Breast epithelium (tissue), 4 donors: ENCODE measurements at places on chromosomes 1 and 21.
A peak's percentile ranks its signal among the peaks of the same experiment; 100 is the strongest.

DNA sequence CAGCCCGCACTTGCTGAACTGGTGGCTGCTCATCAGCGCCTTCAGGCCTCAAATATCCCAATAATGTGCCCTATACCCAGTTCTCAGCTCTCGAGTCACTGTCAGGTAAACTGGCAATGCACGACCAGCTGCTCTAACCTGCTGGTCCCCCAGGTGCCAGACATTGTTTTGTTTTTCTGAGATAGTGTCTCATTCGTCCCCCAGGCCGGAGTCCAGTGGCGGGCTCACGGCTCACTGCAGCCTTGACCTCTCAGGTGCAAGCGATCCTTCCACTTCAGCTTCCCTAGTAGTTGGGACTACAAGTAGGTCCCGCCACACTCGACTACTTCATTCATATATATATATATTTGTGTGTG lies 1.0 kb upstream of the NADK start:
- peaks cover 12% of the 10 kb centered on the region for H3K4me1 ChIP-seq
- H3K27me3 ChIP-seq = no peaks in the 10 kb centered on the region
- peak overlapping the region; percentile 90 for H3K27ac ChIP-seq

- DNase-seq = no peak
- H3K27ac ChIP-seq = no peak overlapping the region
Measured at GRCh38 chr21:37324558-37324957, 42.0 kb upstream of the DYRK1A start.

DNA sequence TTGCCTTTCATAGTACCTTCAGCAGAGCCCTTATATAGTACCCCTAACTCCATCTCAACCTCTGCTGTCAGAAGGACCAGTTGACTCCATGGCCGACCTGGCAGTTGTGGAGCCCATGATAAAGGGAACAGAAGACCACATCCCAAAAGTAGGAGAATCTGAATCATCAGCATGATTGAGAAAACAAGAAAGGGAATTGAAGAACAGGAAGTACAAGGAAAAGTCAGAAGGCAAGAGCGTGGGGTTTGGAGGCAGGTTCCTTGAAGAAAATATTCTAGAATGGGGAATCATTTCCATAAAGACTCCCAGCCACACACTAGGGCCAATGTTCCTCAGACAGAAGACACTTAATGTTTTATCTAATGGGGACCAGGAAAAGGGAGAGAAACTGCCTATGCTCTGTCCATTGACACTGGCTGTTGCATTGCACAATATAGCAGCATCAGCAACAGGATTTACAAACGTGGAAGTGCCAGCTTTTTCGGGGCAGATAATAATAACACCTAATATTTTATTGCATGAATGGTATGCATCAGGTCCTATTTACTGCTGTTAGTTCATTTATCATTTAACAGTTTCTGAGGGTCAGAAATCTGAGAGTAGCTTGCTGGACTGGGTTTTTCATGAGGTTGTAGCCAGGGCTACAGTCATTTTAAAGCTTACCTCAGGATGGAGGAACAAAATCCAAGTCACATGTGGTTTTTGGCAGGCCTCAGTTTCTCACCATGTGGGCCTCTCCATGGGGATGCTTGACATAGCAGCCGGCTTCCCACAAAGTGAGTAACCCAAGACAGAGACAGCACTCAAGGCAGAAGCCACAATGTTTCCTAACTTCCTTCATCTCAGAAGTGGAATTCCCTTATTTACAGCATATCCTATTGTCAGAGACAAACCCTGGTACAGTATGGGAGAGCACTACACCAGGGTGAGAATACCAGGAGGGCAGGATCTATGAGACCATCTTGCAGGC lies 483.4 kb downstream of the PLPP3 start:
- no peaks in the 10 kb centered on the region for H3K27me3 ChIP-seq
- no peaks in the 10 kb centered on the region for H3K36me3 ChIP-seq
- H3K4me1 ChIP-seq = no peaks in the 10 kb centered on the region
- peak overlapping the region; percentile 48 for H3K27ac ChIP-seq

- no peaks in the 10 kb centered on the region for H3K4me1 ChIP-seq
- no peaks in the 10 kb centered on the region for H3K36me3 ChIP-seq
- DNase-seq = no peak
Measured at GRCh38 chr1:50332941-50333594, 90.2 kb downstream of the DMRTA2 start.

DNA sequence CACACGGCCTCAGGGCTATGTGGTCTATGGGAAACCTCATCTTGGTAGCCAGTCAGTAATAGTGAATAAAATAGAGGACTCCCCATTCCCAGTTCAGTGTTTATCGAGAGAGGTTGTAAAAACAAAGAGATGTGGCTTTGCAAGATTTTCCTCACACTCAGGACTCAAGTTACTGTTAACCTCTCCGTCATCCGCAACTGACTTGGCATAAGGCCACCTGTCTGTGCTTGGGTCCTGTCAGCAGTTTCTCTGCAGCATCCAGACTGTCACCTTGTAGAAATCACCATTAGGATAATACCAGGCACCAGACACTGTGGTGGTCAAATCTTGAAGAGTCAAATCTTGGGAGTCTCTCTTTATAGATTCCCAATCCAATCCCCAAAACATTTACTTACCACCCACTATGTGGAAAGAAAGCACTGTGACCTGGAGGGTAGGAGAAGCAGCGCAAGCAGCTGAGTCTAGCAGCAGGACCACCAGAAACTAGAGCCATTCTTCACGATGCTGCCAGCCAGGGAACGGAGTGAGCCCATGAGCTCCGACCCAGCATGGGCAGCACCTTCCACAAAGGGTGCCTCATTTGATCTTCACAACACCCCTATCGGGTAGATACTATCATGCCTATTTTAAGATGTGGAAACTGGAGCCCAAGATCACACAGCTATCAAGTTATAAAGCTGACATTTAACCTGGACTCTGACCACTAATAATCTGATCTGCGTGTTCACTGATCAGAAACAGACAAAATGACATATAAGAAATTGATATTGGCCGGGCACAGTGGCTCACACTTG lies 5.6 kb upstream of the GPR25 start:
- no peaks in the 10 kb centered on the region for H3K36me3 ChIP-seq
- peaks cover 23% of the 10 kb centered on the region for H3K27me3 ChIP-seq
- H3K4me1 ChIP-seq = no peaks in the 10 kb centered on the region
- no peak overlapping the region for H3K27ac ChIP-seq
- no peak for DNase-seq
- H3K4me3 ChIP-seq = no peak overlapping the region

DNA sequence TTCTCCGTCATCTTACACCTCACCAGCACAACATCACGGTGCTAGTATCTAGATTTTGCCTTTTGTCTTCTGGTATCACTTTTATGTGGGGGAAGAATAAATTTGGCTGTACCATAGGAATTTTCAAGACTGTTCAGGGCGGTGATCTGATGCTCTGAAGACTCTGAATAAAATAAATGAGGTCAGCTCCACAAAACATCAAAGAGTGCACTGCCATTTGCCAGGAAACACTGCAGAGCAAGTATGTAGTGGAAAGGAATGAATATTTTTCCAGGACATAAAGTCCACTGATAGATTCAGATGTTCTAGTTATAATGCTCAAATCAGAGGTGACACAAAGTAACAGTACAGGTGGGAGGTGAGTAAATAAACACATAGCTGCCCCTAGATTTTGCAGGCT lies 56.3 kb downstream of the ZP4 start:
- H3K4me1 ChIP-seq = no peaks in the 10 kb centered on the region
- H3K27me3 ChIP-seq = no peaks in the 10 kb centered on the region
- no peaks in the 10 kb centered on the region for H3K36me3 ChIP-seq
- DNase-seq = no peak
- H3K27ac ChIP-seq = no peak overlapping the region

DNA sequence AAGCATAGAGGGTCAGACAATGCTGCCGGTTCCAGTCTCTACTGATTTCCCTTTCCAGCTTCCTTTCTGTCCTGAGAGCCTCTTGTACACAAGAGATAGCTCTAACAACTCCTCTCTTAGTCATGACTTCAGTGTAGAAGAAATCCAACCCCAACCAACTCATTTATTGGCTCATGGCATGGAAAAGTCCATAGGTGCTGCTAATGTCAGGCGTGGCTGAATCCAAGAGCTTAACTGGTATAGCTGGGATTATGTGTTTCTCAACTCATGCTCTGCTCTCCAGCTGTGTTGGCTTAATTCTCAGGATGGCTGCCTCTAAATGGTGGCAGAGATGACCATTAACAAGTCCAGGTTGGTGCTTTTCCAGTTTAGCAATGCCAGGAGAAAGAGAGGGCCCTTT lies 12.4 kb upstream of the THRAP3 start:
- no peaks in the 10 kb centered on the region for H3K27me3 ChIP-seq
- H3K4me1 ChIP-seq = peaks cover 10% of the 10 kb centered on the region

DNA sequence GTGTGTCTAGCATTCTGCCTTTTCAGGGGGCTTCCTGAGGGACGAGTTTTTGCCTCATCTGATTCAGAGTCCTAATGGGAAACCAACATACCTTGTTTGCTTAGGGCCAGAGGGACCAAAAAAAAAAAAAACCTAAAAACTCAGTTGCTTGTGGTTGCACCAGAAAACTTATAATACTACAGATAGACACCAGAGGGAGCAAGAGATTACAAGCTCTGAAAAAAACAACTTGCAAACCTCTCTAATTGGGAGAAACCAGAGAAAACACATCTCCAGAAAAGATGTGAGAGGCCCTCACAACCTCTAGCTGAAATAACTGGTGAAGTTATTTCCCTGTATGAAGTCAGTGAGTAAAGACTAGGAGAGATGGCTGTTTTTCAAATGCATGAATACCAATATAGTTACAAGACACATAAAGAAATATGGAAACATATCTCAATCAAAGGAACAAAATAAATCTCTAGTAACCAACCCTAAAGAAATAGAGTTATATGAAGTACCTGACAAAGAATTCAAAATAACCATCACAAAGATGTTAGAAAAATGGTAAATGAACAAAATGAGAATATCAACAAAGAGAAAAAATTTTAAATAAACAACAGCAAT lies 233.7 kb upstream of the NFIA start:
- no peaks in the 10 kb centered on the region for H3K4me1 ChIP-seq
- H3K36me3 ChIP-seq = no peaks in the 10 kb centered on the region
- H3K27me3 ChIP-seq = no peaks in the 10 kb centered on the region
- no peak overlapping the region for H3K27ac ChIP-seq
- no peak overlapping the region for H3K4me3 ChIP-seq
- DNase-seq = no peak

- H3K27ac ChIP-seq = no peak overlapping the region
- no peaks in the 10 kb centered on the region for H3K27me3 ChIP-seq
- DNase-seq = no peak
- no peaks in the 10 kb centered on the region for H3K36me3 ChIP-seq
- H3K4me1 ChIP-seq = no peaks in the 10 kb centered on the region
Measured at GRCh38 chr1:39047374-39048229, 21.5 kb downstream of the NDUFS5 start.

GRCh38 chr1:154608397-154609270 lies 648 bp upstream of the ADAR start:
- DNase-seq = peak; percentile 47
- no peaks in the 10 kb centered on the region for H3K36me3 ChIP-seq
- H3K27ac ChIP-seq = peak overlapping the region; percentile 98
- no peaks in the 10 kb centered on the region for H3K27me3 ChIP-seq
- peaks cover 6% of the 10 kb centered on the region for H3K4me1 ChIP-seq
- peak overlapping the region; percentile 78 for H3K4me3 ChIP-seq

DNA sequence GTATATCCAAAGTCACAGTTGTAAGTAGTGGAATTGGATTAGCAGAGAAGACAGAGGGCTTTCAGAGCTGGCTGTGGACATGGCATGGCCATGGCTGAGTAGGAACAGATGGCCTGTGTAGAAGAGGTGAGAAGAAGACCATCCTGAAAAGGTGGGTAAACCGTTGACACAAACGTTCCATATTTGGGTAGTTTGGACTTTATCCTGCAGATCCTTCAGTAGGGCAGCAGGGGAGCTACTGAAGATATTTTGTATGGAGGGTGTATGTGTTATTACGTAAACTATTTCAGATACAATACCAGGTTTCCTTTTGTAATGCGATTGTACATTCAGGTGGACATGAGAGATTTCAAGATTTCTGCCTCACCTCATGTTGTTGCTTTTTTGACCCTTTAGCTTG lies 1.6 kb downstream of the UTP11 start:
- DNase-seq = no peak
- no peak overlapping the region for H3K27ac ChIP-seq
- no peaks in the 10 kb centered on the region for H3K27me3 ChIP-seq
- H3K4me1 ChIP-seq = peaks cover 9% of the 10 kb centered on the region

DNA sequence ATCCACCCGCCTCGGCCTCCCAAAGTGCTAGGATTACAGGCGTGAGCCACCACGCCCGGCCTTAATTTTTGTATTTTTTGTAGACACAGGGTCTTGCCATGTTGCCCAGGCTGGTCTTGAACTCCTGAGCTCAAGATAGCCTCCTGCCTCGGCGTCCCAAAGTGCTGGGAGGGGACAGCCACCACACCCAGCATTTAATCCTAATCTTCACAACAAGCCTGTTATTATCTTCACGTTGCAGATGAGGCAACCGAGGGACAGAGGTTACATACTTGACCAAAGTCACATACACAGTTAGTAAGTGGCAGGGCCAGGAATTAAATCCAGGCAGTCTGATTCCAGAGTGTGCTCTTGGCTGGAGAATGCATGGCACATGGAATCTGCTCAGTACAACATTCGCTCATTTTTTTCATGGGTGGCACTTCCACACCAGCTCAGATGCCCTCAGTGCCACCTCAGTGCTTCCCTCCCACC lies 4.8 kb upstream of the GPR37L1 start:
- H3K27ac ChIP-seq = no peak overlapping the region
- peaks cover 9% of the 10 kb centered on the region for H3K4me1 ChIP-seq
- no peaks in the 10 kb centered on the region for H3K36me3 ChIP-seq
- no peaks in the 10 kb centered on the region for H3K27me3 ChIP-seq
- H3K4me3 ChIP-seq = no peak overlapping the region
- no peak for DNase-seq

DNA sequence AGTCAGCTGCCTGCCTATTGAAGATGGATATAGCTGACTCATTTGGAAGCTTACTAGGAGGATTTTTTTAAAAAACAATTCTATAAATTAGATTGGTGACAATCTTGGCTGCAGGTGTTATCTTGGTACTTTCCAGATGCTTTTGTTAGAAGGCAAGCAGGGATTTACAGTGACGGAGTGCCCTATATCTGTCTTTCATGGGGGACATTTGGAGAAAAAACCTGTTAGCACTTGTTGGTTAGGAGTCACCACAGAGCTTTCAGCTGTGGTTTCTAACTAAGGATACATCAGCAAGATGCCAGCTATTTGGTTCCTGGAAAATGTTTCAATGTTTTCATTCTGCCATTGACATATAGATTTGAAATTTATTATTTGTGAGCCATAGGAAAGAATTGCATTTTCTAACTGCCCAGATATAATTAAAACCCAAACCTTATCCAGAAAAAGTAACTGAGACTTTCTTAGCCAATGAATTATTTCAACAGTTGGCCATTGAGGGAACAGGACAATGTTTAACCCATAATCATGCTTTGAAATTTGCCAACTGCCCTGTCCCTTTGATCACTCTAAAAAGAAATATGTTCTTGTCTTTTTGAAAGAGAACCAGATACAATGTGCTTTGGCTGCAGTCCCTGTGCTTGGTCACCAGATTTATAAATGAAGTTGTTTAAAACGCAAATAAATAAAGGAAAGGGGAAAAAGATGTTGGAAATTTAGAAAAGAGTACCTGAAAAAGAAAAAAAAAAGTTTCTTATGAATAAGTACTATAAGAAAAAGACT lies 761.0 kb upstream of the CXADR start:
- no peaks in the 10 kb centered on the region for H3K36me3 ChIP-seq
- H3K4me1 ChIP-seq = no peaks in the 10 kb centered on the region
- DNase-seq = no peak
- H3K27ac ChIP-seq = no peak overlapping the region
- H3K27me3 ChIP-seq = no peaks in the 10 kb centered on the region

- H3K27me3 ChIP-seq = no peaks in the 10 kb centered on the region
- DNase-seq = no peak
- no peaks in the 10 kb centered on the region for H3K4me1 ChIP-seq
- H3K36me3 ChIP-seq = no peaks in the 10 kb centered on the region
- no peak overlapping the region for H3K27ac ChIP-seq
Measured at GRCh38 chr21:39531840-39532239, 80.1 kb downstream of the SH3BGR start.
